ENCODE measurements at places on chromosomes 2 and 18.

DNA sequence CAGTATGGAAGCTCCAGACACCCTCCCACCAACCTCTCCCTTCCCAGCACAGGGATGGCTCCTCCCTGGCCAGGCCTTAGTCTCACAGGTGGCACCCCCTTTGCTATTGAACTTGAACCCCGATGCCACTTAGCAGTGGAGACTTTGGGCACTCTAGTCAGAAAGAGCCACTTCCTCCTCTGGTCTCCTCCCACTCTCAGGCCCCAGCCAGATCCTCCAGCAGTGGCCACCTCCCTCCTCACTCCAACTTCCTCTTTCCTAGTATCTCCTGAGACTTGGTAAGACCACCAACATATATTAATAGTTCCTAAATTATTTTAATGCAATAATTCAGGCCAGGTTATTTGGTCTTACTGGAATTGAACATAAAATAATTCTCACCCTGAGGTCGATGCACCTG is 437.2 kb upstream of the ID2 start:
- no peak for DNase-seq

GRCh38 chr18:57904535-57904934 is 101.4 kb upstream of the ATP8B1 start:
- no peak for DNase-seq

DNA sequence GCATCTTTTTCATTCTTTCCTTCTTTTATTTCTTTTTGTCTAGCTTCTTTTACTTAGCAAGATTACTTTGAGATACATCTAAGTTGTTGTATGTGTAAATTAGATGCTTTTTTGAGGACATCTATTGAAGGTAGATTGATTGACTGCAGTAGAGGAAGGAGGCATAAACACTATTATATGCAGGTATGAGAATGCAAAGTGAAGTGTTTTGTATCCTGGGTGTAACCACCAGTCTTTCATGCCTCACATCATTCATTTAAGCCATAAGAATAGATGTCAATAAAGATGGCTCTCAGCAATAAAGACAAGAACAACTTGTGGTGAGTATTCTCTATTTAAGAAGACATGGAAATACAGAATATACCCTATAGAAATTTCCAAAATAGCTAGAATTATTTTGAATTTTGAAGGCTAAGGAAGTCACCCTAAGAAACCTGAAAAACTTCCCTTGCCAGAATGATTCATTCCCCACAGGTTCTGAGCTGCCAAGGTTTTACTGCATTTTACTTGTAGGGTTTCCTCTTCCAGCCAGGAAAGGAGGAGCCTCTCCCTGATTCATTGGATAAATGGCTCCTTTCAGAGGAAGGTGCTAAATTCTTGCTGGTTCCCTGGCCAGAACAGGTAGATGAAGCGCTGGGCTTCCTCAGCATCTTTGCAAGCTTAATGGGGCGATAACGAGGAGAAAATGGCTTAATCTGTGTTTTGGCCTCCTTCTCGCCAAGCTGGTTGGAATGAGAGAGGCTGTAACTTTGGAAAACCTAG is 279.8 kb upstream of the SLC14A2 start:
- no peak for DNase-seq

GRCh38 chr2:46411245-46411641 is 68.1 kb upstream of the TMEM247 start:
- no peak for DNase-seq

- DNase-seq, result no peak
Observed at GRCh38 chr2:59575191-59575590, 978.3 kb downstream of the BCL11A start.

DNA sequence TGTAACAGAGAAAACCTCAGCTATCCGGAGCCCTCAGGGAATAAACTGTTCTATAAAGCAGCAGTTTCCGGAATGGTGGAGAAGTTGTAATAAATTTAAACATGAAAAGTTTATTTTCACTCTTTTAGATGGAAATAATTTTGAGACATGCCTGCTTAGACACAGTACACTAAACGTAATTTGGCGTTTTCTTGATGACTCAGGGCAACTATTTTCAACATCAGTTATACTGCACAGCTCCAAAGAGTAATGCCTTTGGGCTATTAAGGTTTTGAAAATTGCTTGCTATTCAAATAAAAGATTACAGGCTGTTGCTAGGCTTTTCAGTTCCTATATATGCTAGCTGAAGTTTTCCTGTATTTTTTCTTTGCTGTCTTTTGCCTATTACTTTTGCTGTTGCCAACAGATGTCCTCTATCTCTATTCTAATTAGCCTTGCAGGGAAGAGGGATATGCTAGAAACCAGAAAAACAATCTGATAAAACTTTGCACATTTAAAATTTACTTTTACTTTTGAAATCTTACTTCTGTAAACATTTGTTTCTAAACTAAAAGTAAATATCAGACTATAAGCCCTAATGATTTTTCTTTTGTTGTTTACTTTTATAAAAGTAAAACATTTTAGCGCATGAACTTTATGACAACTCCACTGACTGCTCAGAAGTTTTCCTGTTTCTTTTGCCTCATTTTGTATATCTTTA is 113.4 kb upstream of the WDSUB1 start:
- DNase-seq, result no peak

DNA sequence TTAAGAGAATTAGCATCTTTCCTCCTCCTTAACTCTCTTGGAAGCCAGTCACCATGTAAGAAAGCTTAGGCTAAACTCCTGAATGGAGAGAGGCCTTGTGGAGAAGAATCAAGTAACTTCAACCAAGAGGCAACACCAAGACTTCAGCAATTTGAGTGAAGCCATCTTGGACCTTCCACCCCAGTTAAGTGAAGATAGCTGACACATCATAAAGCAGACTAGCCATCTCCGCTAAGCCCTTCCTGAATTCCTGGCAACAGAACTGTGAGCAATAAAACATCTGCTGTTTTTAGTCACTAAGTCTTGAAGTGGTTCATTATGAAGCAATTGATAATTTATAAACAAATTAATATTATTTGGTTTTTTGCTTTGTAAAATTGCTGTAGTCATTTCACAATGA is 1.5 kb upstream of the ZNF397 start:
- no peak for DNase-seq

DNA sequence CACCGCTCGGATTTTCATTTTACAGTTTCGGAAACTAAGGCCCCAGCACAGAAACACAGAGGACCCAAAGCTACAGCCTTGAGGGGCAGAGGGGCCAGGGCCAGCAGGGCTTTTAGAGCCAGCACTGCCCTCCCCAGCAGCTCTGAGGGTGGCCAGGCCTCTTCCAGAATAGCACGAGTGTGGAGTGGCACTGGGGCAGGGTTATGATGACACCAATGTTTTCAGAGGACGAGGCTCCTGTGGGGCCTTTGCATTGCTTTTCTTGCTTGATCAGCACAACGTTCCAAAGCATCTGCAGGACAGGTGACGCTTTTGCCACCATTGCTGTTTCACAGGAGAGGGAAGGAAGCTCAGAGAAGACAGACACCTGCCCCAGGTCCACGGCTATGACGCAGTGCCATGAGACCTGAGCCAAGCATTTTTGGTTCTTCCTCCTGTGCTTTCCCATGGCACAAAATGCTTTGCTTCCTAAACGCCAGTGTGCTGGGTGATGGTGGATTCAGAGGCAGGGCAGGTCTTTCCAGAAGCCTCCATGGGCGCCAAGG is 126.9 kb downstream of the MBP start:
- no peak for DNase-seq

- DNase-seq, result no peak
Observed at GRCh38 chr2:25497918-25498407, 156.2 kb upstream of the DNMT3A start.

All from stimulated activated CD4-positive, alpha-beta T cell treated with anti-CD3 and anti-CD28 coated beads, Interleukin-15, amount 100 ng/mL, for 48 hours (primary cell).